ENCODE measurements at places on chromosomes 5 and 9.

GRCh38 chr9:102461156-102461819, 533.8 kb upstream of the CYLC2 start:
- DNase-seq = no peak

GRCh38 chr9:106717686-106718085, 145.3 kb upstream of the ZNF462 start:
- DNase-seq = peak; percentile 26

- no peak for DNase-seq
Measured at GRCh38 chr5:91212714-91213092, 170.4 kb downstream of the ARRDC3 start.

GRCh38 chr9:21984101-21984500, 10.1 kb downstream of the CDKN2A start:
- no peak for DNase-seq

- DNase-seq = no peak
Measured at GRCh38 chr5:72228960-72229359, 91.1 kb downstream of the MRPS27 start.

- DNase-seq = no peak
Measured at GRCh38 chr9:113566016-113566711, 102.6 kb downstream of the RGS3 start.
